DMS79 (cell line): ENCODE measurements at places on chromosomes 2 and 18.

GRCh38 chr18:57768537-57769326, 34.4 kb downstream of the ATP8B1 start:
- no peak for DNase-seq

DNA sequence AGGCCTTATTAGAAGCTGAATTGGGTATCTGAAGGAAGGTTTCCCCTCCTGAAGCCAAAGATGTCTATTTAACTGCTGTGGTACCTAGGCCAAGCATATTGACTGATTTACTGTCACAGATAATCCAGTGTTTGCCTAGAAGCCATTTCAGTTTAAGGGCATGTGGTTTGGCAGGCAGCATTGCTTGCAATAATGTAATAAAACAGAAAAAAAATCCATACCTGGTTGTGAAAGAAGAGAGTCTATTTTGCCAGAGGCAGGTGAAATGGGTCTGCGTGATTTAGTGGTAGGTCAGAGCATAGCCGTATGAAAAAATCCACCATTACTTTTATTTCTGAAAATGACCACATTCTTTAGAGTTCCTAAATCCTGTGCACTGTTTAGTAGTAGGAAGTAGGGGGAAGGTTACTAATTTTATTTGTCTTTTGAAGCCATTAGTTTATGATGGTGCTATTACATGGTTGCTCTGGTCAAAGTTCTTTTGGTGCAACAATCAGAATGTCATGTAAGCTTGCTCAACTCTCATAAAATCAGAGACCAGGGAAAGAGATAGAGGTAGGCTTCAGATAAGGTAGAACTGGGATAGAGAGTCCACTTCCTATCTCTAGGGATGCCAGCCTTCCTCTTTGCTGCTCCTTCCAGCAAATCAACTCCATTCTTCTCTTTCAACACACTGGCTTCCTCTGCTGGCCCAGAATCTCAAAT, 343.4 kb downstream of the GPD2 start:
- no peak for DNase-seq

GRCh38 chr2:217902379-217903141, 100.2 kb downstream of the TNS1 start:
- no peak for DNase-seq

- no peak for DNase-seq
Observed at GRCh38 chr2:12363569-12363968, 353.2 kb upstream of the TRIB2 start.

DNA sequence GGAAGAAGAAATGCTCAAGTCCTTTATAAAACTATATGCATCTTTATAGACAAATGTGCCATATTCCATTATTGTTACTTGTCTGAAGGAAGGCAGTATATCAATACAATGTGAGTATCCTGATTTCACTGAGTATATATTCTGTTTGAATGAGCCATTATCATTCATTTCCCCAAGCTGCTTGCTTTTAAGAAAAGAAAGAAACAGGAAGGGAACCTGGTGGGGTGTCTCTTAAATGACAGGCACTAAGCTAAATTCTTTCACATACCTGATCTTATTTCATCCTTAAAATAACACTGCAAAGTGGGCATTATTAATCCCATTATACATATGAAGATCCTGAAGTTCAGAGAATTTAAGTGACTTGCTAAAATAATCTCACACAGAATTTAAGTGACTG, 307.9 kb downstream of the SLC8A1 start:
- DNase-seq: no peak

DNA sequence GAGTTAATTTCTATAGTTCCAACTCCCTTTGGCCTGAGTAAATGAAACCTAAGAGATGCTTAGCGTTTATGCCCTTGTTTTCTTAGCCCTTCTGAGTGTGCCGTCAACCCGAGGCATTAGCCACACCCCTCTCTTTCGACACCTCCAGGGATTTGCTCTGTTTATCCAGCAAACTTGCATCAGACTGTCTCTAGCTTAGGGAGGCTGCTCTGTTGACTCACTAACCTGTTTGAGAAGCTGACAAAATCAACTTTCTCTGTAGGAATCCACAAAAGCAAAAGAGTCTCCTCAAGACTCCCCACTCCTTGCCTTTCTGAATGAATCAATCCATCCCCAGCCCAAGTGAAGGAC, 317.6 kb downstream of the TNS1 start:
- no peak for DNase-seq

- DNase-seq: no peak
Observed at GRCh38 chr2:32246911-32247310, 17.8 kb downstream of the NLRC4 start.
